ENCODE measurements at places on chromosomes 7 and 10. TPM values are rescaled to one million over a fixed set of nuclear protein-coding genes. Genes with fewer than 3 reads are reported as not detected.
A peak's percentile ranks its signal among the peaks of the same experiment; 100 is the strongest.

Gene LRRC4
- total RNA-seq: 3.2 TPM

Gene ARHGAP22
- total RNA-seq: 1.9 TPM

Gene GDF10
- 0.58 TPM for total RNA-seq

GRCh38 chr10:60877777-60878120 lies 66.2 kb downstream of the RHOBTB1 start:
- no peaks in the 10 kb centered on the region for H3K27me3 ChIP-seq
- no peak for DNase-seq
- peak overlapping the region; percentile 85 for H3K27ac ChIP-seq
- H3K4me1 ChIP-seq: peaks cover 66% of the 10 kb centered on the region
- peaks cover 53% of the 10 kb centered on the region for H3K36me3 ChIP-seq
- peak overlapping the region; percentile 6 for H3K4me3 ChIP-seq

DNA sequence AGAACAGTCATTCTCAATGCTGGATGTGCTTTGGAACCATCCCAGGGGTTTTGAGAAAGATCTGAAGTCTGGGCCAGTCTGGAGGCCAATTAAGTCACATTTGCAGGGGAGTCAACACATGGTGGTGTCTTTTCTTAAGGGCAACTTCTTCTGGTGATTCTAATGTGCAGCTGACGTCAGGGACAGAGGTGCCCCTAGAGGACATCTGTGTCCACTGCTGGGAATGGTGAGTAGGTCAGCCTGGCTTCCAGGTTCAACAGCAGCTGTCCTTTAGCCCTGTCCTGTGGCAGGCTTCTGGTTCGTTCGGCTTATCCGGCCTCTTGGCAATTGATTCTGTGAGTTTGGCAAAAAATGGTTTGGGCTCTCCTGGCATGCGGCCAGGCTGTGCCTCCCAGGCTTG lies 269.7 kb upstream of the HABP2 start:
- H3K4me1 ChIP-seq: no peaks in the 10 kb centered on the region
- peaks cover 3% of the 10 kb centered on the region for H3K27me3 ChIP-seq
- no peak overlapping the region for H3K27ac ChIP-seq
- no peaks in the 10 kb centered on the region for H3K36me3 ChIP-seq
- DNase-seq: no peak

DNA sequence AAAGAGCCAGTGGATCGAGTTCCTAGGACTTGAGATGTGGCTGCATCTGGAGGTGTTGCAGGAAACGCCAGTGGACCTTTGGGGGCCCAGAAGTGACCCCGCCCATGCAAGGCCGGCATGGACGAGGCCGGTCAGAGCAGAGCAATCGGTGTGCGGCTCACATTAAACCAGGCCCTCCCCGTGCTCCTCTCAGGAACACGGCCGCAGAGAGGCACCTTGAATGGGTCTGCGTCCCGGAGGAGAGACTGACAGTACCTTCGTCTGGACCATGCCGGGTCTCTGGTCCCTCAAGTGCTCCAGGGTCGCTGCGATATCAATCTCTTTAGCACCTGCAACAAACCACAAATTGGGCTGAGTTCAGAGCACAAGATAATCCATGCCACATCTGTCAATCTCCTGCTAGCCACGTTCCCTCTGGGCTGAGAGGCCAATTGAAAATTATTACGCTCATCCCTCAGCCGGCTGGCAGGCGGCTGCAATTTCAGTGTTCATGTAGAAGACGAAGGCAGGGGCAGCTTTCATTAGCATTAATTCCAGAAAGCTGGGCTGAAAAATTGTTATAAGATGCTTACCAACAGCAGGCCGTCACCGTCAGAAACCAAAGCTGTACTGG lies 212.0 kb downstream of the DNAJB6 start:
- no peak overlapping the region for H3K4me3 ChIP-seq
- no peaks in the 10 kb centered on the region for H3K36me3 ChIP-seq

DNA sequence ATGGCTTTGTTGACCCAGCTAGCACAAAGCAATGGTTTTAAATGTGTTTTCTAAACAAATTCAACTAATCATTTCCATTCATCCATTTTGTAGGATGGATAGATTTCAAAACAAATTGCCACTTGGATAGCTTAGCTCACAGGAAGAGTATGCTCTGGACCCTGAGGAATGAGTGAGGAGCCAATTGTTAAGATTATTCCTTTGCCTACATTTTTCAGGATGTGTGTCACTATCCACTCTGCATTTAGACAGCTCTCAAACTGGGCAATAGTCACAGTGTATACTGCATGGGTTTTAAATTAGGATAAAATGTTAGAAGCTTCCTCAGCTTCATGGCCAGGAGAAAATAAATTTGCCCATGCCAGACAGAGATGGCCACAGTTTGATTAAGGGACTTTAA lies 605.6 kb upstream of the TEX47 start:
- no peak overlapping the region for H3K27ac ChIP-seq
- no peaks in the 10 kb centered on the region for H3K36me3 ChIP-seq
- H3K27me3 ChIP-seq: no peaks in the 10 kb centered on the region
- no peaks in the 10 kb centered on the region for H3K4me1 ChIP-seq

GRCh38 chr7:96219378-96220130 lies 102.3 kb downstream of the SLC25A13 start:
- peak overlapping the region; percentile 19 for H3K27ac ChIP-seq
- no peak for DNase-seq
- H3K36me3 ChIP-seq: no peaks in the 10 kb centered on the region
- H3K4me3 ChIP-seq: no peak overlapping the region
- no peaks in the 10 kb centered on the region for H3K27me3 ChIP-seq
- no peaks in the 10 kb centered on the region for H3K4me1 ChIP-seq

DNA sequence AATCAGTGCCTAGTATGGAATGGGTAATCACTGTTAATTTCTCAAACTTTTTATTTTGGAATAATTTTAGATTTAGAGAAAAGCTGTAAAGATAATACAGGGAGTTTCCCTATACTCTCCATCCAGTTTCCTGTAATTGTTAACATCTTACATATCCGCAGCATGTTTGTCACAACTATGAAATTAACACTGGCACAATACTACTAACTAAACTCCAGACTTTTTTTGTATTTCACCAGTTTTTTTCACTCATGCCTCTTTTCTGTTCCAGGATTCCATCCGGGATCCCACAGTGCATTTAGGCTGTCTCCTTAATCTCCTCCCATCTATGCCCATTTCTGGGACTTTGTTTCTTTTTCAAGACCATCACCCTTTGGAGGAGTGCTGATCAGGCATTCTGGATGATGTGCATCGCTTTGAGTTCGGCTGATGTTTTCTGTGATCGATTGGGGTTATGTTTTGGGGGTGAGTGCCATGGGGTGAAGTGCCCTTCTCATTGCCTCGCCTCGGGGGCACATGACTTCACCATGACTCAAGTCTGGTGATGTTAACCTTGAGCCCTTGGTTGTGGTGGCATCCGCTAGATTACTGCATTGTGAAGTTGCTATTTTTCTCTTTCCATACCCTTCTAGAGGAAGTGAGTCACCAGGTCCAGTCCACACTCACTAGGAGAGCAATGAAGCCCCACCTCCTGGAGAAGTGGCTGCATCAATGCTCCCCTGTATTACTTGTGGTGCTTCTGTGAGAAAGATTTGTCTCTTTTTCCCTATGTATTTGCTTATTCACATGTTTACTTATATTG lies 43.9 kb upstream of the GRB10 start:
- H3K4me1 ChIP-seq: no peaks in the 10 kb centered on the region
- H3K27me3 ChIP-seq: no peaks in the 10 kb centered on the region
- no peaks in the 10 kb centered on the region for H3K36me3 ChIP-seq

DNA sequence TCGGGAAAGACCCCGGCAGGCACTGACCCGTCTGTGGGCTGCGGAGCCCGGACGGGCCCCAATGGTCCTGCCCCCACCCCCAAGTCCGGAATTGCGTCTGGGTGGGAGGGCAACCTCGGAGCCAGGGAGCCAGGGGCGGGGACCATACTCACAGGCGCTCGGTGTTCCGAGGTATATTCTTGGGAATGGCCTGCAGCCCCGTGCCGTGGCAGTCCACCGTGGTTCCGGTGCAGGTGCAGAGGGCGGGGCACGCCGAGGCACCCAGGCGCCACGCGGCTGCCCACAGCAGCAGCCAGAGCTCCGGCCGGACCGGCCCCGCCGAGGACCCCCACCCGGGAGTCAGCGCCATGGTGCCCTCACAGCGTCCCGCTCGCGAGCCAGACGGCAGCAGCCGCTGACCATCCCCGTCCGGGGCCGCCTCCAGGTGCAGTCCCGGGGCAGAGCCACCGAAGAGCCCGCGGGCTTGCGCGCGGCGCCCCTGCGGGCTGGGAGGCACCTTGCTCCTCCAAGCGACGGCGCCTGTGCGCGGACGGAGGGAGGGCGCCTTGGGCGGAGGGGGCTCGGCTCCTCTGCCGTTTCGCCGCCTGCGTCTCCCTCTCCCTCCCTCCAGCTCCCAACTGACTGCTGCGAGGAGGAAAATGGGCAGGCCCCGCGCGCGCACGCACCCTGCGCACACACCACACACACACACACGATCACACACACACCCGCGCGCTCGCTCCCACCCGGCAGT lies at the start of gene SLIT1:
Gene SLIT1, minus strand, starts transcription at position 634 of the 733 bp plus-strand sequence. Its CDS starts 285 bp downstream, at position 349.
- H3K27me3 ChIP-seq: peaks cover 21% of the 10 kb centered on the region
- H3K4me3 ChIP-seq: peak within 1 kb of the TSS; percentile 55

GRCh38 chr7:134685250-134685649 lies 38.6 kb downstream of the BPGM start:
- no peaks in the 10 kb centered on the region for H3K27me3 ChIP-seq
- no peak overlapping the region for H3K27ac ChIP-seq
- DNase-seq: no peak
- no peaks in the 10 kb centered on the region for H3K36me3 ChIP-seq
- no peak overlapping the region for H3K4me3 ChIP-seq

GRCh38 chr7:108282427-108282996 lies 152.4 kb upstream of the LAMB4 start:
- no peak overlapping the region for H3K4me3 ChIP-seq
- H3K4me1 ChIP-seq: no peaks in the 10 kb centered on the region
- no peak for DNase-seq

DNA sequence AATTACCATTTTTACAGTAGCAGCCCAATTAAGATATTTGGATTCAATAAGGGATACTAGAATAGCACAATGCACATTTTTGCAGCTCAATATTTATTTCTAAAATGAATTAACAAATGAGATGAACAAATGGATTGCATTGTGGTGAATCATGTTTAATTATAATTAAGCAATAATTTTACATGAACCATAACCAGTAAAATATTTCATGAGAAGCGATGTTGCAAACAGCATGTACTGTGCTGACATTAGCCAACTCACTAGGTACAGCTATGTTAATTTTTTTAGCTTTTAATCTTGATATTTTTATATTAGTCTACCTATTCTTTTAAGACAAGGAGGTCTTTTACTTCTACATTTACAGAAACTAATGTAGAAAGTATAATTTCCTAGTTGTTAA lies 399.1 kb upstream of the AKR1E2 start:
- no peak overlapping the region for H3K4me3 ChIP-seq
- H3K27me3 ChIP-seq: no peaks in the 10 kb centered on the region
- H3K36me3 ChIP-seq: no peaks in the 10 kb centered on the region
- H3K27ac ChIP-seq: no peak overlapping the region
- no peaks in the 10 kb centered on the region for H3K4me1 ChIP-seq

- peaks cover 21% of the 10 kb centered on the region for H3K36me3 ChIP-seq
- H3K4me1 ChIP-seq: no peaks in the 10 kb centered on the region
- H3K27ac ChIP-seq: no peak overlapping the region
- no peak overlapping the region for H3K4me3 ChIP-seq
- no peaks in the 10 kb centered on the region for H3K27me3 ChIP-seq
Observed at GRCh38 chr7:50696810-50697582, 85.7 kb downstream of the GRB10 start.

DNA sequence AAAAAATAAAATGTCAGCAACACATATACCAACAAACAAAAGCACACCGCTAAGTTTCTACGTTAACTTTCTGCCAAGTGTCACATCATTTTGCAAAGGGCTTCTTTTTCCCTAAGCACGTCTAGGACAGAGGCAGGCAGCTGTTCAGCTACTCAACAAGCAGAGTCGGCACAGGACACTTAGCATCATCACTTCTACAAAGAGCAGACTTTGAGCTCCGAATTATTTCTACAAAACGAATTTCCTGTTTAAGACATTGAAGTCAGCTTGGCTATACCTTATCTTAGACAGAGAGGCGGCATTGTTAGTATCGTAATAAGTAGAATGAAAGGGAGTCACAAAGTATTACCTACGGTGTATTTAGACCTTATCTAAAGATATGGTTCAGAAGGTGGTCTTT lies 110.1 kb downstream of the SVIL start:
- no peak for DNase-seq
- peaks cover 75% of the 10 kb centered on the region for H3K4me1 ChIP-seq
- no peaks in the 10 kb centered on the region for H3K27me3 ChIP-seq
- peaks cover 4% of the 10 kb centered on the region for H3K36me3 ChIP-seq

DNA sequence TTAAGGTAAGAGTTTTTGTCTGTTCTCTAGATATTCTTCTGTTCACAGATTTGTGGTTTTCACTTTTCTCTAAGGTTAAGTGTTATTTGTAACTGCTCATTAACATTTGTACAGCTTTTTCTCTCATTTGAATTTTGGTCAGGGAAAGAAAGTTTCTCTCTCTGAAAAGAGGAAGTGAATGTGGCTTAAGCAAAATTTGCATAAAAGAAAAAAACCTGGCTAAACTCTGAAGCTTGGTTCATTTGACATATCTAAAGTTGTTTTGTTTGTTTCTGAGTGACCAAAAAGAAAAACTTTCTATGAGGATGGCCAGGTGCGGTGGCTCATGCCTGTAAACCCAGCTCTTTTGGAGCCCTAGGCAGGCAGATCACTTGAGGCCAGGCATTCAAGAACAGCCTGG lies 22.0 kb upstream of the SLC26A4 start:
- H3K36me3 ChIP-seq: no peaks in the 10 kb centered on the region
- no peaks in the 10 kb centered on the region for H3K4me1 ChIP-seq
- peaks cover 2% of the 10 kb centered on the region for H3K27me3 ChIP-seq
- DNase-seq: no peak
- no peak overlapping the region for H3K4me3 ChIP-seq

- no peaks in the 10 kb centered on the region for H3K36me3 ChIP-seq
- H3K4me3 ChIP-seq: peak overlapping the region; percentile 72
- H3K4me1 ChIP-seq: peaks cover 12% of the 10 kb centered on the region
- H3K27ac ChIP-seq: no peak overlapping the region
Observed at GRCh38 chr7:2451171-2452073, 24.8 kb downstream of the GRIFIN start.

DNA sequence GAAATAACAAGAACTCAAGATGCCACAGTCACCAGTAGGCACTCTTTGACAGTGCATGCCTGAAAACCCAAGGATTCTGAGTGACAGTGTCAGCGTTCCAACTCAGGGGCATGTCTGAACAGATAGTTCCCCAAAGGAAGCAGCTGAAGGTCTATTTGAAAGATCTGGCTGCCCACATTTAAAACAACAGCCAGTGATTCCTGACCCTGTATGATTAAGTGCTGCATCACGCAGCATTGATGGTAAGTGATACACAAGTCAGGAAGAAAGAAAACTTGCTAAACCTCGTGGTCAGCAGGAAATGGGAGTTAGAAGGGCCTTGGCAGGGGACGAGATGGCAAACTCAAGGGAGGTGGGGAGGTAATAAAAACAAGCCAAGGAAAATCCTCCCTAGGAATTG lies 1013.1 kb downstream of the TYW1 start:
- no peak overlapping the region for H3K4me3 ChIP-seq
- H3K27ac ChIP-seq: no peak overlapping the region
- no peaks in the 10 kb centered on the region for H3K27me3 ChIP-seq

- no peaks in the 10 kb centered on the region for H3K27me3 ChIP-seq
- no peaks in the 10 kb centered on the region for H3K36me3 ChIP-seq
- no peak overlapping the region for H3K27ac ChIP-seq
Observed at GRCh38 chr10:28849821-28850220, 172.5 kb downstream of the BAMBI start.

GRCh38 chr10:20688797-20689544 lies 208.1 kb downstream of the NEBL start:
- DNase-seq: no peak
- H3K4me3 ChIP-seq: no peak overlapping the region
- no peak overlapping the region for H3K27ac ChIP-seq
- H3K4me1 ChIP-seq: no peaks in the 10 kb centered on the region
- H3K27me3 ChIP-seq: no peaks in the 10 kb centered on the region

- H3K27ac ChIP-seq: no peak overlapping the region
- no peak for DNase-seq
- no peaks in the 10 kb centered on the region for H3K4me1 ChIP-seq
- no peaks in the 10 kb centered on the region for H3K36me3 ChIP-seq
Observed at GRCh38 chr10:98748298-98748697, 301.6 kb upstream of the HPS1 start.

All from psoas muscle (tissue), 8 donors.